MV-4-11 (cell line): ENCODE measurements at places on chromosomes 2 and 18.

DNA sequence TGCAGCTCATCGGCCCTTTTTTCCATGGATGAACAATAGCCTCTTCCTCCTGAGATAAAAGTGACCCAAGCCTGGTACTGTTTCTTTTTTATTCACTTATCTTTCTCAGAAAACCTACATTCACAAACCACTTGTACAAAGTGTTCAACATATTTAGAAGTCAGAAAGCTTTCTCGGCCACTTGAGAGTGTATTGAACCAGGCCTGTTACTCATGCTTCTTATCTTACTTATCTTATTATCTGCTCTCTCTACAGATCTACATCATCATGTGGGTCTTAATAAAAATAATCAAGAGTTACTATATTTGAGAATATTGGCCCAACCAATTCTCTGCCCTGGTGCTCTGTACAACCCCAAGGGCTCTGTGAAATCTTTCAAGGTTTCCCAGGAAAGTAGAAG lies 242.1 kb downstream of the MREG start:
- no peak for DNase-seq

GRCh38 chr2:8496079-8496478 lies 185.8 kb upstream of the ID2 start:
- no peak for DNase-seq

GRCh38 chr2:74168739-74169138 lies 9.9 kb downstream of the MOB1A start:
- no peak for DNase-seq

- DNase-seq: no peak
Observed at GRCh38 chr18:58216071-58216481, 172.1 kb downstream of the NEDD4L start.

DNA sequence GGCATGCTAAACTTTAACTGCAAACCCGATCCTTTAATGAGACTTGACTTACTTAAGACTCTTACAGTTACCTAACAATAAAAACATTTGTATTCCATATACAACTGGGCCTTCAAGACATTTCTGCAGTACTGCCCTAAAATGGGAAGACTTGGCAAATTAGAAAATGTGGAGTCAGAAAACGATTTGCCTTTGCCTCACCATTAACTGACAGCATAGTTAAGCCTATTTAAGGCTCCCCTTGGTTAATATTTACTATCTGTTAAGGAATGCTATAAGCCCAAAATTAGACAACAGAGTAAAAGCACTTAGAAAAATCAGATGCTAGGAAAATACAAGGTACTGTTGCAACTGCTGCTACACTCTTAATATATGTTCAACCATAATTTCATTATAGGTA lies 18.7 kb downstream of the TYW5 start:
- DNase-seq: no peak

GRCh38 chr2:27117995-27118524 lies 868 bp downstream of the CGREF1 start:
- no peak for DNase-seq

DNA sequence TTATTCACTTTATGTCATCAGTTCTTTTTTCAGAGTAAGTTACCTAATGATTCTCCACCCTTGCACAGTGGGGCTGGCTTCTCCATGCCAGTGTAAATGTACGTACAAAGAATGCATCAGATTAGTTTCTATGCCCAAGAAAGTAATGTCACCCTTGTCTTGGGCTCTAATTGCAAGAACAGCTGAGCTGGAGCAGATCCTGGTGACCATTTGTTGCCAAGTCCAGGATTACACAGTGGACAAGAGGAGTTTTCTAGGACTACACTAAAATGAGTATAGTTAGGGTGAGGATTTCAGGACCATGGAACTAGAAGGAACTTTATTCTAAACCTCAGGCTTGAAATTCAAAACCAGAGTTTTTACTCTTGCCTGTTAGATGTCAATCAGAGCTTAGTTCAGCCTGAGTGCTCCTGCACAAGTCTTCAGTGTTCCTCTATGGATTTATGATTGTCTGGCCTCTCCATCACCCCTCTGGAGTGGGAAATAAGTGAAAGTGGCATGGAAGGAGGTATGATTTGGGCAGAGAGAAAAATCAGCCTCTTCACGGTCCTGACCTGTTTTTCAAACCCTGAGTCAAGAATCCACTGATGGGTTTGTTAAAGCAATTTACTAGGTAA lies 29.8 kb downstream of the PCBP1 start:
- DNase-seq: no peak

DNA sequence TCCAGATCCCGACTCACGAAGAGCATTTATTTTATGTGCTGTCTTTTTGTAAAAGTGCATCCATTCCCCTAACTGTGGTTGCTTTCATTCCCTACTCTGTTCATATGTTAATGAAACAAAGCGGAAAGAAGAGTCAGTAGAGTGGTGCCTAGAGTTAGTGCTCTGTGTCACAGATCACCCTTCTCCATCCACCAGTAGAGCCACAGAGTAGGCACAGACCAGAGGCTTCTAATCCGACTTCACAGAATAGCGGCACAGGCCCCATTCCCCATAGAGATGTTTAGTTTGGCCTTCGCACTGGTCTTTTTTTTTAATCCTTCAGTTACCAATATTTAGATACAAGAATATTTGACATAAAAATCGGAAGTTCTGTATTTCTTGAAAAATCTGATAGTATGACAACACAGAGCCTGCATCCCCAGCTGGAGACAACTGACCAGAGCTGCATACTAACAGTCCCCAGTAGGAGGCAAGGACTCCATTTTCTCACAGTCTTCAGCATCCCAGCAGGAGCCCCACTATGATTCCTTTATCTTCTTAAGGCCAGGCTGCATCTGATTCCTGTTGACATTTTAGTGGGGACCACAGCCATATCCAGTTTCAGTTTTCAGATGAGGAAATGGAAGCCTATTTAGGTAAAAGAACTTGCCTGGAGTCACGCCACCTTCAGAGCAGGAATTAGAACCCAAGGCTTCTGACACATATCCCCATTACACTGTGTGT lies 7.0 kb downstream of the G6PC2 start:
- DNase-seq: no peak

DNA sequence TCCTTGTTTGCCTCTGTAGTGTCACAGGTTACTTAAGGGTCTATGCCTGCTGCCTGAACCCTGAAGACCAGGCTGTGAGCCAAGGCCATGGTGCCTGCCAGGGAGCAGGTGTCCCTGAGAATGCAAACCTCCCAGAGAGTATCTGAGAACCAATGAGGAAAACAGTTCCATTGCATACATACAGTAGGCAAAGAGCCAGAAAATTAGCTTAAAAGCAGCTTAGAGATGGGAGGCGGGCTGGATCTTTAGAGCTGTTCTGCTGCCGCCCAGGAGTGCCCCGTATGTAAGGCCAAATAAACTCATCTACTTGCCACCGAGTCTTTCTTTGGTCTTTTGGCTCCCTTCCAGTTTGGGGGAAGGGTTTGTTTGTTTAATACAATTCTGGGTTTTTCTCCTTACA lies 327.9 kb downstream of the CLIP4 start:
- no peak for DNase-seq

DNA sequence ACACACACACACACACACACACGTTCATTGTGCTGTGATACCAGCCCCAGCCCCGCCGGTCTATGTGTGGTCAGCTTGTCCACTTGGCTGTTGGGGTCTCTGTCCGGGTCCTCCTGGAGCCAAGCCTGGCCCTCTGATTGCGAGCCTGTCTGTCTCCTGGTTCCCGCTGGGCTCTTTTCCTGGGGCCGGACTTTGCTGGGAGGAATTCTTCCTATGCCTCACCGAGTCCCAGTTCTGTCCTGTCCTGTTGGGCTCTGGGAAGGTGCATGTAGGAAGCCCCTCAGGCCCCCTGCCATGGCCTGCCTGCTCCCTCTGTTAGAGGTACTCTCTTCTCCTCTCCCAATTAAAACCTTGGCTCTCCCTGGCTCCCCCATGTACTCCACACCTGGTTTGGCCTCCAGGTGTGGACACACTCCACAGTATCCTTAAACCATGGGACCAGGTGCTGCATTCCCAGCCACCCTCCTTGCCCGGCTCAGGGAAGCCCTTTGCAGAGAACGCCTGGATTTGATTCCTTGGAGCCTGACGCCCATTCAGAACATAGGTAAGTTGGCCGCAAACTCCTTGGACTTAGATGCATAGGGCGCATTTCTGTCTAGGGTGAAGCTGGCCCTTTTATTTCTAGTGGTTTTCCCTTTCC lies 42.3 kb downstream of the CABLES1 start:
- no peak for DNase-seq

- DNase-seq: no peak
Observed at GRCh38 chr18:8084160-8084559, 517.0 kb downstream of the PTPRM start.

- no peak for DNase-seq
Observed at GRCh38 chr18:24509435-24509834, 49.0 kb downstream of the HRH4 start.

DNA sequence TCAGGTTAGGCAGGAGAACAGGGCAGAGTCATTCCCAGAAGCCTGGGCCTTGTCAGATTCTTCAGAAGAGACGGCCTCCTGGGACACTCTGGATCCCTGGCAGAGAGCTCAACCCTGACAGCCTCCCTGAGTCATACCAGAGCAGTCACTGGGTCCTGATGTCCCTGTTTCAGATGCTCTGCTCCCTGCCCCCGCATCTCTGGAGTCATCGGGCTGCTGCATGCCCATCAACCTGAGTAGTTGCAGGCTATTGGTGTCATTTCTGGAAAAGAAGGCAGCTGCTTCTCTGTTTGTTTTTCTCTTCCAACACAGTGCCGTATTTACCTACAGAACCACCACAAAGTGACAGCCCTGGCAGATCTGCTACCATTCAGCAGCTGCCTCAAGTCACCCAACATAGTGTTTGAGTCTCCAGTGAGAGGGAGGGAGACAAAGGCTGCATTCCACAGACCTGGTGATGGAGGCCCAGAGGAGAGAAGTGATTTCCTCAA lies 145.1 kb downstream of the B3GNT2 start:
- no peak for DNase-seq

GRCh38 chr18:7940971-7941370 lies 373.9 kb downstream of the PTPRM start:
- DNase-seq: no peak

- peak; percentile 30 for DNase-seq
Observed at GRCh38 chr2:219596954-219597551, 604 bp upstream of the STK11IP start.

GRCh38 chr2:16321872-16322271 lies 343.8 kb downstream of the CYRIA start:
- DNase-seq: no peak

DNA sequence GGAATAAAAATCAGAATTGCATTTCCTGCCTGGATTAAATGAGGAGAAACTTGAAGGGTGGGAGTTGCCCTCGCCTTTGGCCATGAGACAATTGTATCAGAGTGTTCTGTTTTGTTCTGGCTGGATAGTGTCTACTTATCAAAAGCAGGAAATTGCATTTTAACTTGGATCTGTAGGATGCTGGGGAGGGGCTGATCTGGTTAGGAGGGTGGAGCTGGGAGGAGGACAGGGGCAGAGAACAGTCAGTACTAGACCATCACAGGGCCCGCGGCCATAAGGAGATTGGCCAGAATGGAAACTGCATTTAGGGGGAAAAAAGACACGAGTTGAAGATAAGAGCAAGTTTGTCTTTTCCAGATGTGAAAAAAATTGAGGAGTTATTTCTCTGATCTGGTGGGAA lies 199.1 kb upstream of the POU3F3 start:
- no peak for DNase-seq
